ENCODE measurements at places on chromosomes 4 and X.

- no peak for DNase-seq
Measured at GRCh38 chr4:108159845-108160244, 8.9 kb downstream of the LEF1 start.

DNA sequence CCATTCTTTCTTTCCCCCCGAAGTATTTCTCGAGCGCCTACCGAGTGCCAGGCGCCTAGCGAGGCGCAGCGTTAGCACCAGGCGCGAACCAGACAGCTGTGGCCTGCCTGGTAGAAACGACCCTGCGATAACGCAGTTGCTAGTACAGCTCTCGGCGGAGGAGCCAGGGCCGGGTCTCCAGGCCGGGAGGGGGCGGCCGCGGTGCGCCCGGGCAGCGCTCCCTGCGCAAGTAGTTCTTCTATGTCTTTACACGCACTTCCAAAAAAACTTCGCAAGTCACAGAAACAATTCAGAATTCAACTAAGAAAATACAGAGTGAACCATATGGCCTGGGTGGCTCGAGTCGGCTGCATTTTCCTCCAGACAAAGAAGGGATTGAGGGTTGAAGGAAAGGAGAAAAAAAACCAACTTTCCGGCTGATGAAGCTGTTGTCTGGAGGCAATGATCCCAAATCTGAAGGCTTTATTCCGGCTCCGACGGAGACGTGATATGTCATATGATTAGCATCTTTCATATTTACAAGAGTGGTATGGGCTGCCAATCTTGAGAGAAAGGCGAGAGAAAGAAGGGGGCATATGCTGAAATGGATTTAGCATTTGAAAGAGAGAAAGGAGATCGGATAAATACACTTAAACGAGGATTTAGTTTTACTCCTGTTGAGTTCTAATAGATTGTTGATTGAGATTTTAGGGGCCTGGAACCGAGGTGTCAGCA lies 7.2 kb upstream of the NEUROG2 start:
- DNase-seq: no peak

DNA sequence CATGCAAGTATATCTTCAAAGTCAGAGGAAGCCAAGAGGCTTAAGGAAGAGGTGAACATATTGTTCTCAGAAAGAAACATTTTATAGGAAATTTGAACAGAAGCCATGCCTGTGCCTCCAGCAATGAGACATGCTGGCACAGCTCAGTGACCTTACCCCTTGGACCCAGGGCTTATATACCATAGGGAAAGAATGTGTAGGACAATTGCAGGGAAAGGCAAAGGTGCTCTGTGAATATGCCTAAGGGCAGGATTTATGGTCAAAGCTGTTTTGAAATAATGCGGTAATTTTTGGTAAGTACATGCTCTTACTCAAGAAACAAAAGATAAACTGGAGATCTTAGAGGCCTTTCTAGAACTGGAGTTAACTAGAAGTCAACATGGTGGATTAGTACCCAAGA lies 568.8 kb downstream of the GRID2 start:
- no peak for DNase-seq

DNA sequence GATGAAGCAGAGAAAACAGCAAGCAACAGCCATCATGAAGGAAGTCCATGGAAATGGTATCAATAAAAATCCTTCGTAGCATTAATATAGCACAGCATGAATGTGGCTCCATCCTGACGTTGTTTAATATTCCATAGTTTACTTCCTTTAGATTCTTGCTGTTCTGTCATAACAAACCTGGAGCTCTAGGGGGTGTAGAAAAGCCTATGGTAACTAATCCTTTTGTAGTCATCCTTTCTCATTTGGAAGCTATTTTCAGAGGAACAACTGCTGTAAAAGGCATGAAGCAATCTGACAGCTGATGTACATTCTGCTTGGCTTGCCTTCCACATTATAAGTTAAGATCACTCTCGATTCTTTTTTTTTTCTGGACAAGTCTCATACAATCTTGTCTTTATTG lies 914 bp downstream of the MYOZ2 start:
- no peak for DNase-seq

DNA sequence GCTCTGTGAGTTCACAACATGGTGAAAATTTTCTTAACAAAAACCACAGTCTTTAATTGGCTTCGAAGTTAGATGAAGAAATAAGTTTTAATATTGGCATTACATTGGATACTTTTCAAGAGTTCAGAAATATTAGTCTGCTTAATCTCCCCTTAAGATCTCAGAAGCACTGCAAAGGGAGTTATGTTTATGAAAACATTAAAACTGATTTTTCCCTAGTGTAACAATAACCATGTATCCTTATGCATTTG lies 1.5 kb downstream of the SETD7 start:
- DNase-seq: no peak

- no peak for DNase-seq
Measured at GRCh38 chr4:306551-306961, 1.3 kb upstream of the ZNF732 start.

- no peak for DNase-seq
Measured at GRCh38 chr4:125773931-125774330, 459.2 kb downstream of the FAT4 start.

DNA sequence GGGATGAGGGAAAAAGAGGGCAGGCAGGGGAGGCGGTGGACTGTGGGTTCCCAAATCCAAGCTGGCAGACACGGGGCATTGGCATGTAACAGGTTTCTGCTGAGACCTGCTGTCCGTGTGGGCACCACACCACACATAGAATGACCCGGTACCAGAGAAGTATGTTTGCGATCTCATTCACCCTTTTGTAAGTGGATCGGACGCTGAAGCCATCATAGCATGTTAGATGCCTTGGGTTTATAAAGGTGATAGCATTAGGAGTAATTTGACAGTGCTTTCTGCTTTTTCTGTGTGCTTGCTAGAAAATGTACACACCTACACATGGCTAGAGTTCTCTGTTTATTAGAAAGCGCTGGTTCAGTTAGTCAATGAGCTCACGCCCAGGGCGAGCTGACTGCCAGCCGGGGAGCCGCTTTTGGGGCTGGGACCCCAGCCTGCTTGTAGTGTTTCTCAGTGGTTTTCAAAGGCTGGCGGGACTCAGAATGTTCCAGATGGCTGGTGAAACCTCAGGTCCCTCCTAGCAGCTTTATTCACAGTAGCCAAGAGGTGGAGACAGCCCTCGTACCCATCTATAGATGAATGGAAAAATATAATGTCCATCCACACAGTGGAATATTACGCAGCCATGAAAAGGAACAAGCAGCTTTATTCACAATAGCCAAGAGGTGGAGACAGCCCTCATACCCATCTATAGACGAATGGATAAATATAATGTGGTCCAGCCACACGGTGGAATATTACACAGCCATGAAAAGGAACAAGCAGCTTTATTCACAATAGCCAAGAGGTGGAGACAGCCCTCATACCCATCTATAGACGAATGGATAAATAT lies 579 bp downstream of the IL3RA start:
- DNase-seq: no peak

GRCh38 chr4:102610007-102610406 lies 108.8 kb downstream of the NFKB1 start:
- DNase-seq: no peak

GRCh38 chr4:13917015-13917414 lies 289.5 kb upstream of the BOD1L1 start:
- no peak for DNase-seq

GRCh38 chr4:20544645-20545044 lies 155.6 kb upstream of the PACRGL start:
- DNase-seq: no peak

DNA sequence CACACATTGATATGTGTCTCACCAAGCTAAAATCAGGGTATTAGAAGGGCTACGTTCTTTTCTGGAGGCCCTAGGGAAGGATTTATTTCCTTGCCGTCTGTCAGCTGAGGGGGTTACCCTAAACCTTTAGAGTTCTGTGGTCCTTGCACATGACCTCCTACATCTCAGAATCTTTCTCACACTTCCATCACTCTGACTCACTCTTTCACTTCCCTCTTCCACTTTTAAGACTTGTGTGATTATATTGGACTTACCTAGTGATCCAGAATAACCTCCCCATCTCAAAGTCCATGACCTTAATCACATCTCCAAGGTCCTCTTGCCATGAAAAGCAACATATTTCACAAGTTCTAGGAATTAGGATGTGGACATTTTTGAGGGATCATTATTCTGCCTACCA lies 53.6 kb upstream of the FUNDC1 start:
- no peak for DNase-seq

GRCh38 chr4:147913137-147913536 lies 181.2 kb downstream of the ARHGAP10 start:
- no peak for DNase-seq

DNA sequence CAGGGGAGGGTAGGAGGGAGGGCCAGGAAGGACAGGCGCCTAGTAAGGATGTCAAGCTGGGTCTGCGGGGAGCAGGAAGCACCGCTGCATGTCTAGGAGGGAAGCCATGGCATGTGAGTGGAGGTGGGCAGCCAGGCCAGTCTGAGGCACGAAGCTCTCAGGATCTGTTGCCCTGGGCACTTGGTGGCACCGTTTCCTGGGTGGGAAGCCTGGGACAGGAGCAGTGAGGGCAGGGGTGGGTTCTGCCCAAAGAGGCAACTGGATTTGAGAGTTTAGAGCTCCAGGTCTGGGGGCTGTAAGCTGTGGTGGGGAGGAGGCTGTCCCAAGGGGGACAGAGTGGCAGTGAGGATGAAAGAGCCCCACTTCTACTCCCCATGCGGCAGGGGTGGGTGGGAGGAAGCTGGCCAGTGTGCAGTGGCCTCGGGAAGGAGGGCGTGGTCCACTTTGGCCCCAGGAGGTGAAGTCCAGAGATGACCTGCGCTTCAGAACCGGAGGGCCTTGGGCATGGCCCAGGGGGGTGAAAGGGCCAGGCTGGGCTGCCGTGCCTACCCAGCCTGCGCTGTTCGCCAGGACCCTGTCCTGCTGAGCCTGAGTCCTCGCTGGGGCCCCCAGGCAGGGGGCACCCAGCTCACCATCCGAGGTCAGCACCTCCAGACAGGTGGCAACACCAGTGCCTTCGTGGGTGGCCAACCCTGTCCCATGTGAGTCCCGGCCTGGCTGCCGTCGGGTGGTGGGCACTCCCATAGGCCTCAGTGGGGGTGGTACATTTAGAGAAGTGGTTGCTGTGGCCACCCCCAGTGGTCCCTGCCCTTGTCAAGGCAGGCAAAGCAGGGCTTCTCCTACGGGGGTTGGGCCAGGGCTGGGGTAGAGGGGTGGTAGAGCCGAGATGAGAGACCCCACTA lies 8.3 kb upstream of the SRPK3 start:
- DNase-seq: no peak

DNA sequence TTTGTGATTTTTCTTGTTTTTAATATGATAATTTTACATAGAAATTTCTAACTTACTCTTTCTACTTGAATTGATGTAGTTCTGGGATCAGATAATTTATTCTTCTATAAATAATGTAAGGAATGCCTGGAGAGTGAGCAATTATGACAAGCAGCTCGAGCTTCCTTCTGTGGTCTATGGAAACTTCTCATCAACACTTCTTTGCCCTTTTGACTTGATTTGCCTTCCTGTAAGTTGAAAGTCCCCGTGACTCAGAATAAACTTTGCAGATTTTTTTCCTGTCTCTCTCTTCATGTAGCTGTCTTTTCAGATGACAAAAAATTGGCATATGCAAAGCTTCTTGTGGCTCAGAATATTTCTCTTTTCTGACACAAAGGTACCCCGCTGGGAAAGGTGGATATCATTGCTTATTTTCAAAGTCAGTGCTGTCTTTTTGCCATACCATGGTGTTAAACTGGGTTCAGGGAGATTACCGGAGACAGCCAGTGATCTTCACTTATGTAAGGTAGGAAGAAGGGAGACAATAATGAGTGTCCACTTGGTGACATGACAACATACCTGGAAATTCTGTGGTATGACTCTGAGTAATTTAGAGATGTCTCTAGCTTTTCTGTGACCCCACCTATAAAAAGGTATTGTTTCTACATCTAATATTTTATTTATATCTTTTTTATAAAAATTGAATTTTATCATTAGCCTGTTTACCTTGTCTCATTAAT lies 278.6 kb upstream of the GNPDA2 start:
- DNase-seq: no peak

Measured in lower leg skin (tissue), 4 donors.